ENCODE measurements at places on chromosomes 4 and X.
A peak's percentile ranks its signal among the peaks of the same experiment; 100 is the strongest.

GRCh38 chr4:80361329-80361900 is 25.9 kb downstream of the CFAP299 start:
- peak; percentile 28 for DNase-seq

DNA sequence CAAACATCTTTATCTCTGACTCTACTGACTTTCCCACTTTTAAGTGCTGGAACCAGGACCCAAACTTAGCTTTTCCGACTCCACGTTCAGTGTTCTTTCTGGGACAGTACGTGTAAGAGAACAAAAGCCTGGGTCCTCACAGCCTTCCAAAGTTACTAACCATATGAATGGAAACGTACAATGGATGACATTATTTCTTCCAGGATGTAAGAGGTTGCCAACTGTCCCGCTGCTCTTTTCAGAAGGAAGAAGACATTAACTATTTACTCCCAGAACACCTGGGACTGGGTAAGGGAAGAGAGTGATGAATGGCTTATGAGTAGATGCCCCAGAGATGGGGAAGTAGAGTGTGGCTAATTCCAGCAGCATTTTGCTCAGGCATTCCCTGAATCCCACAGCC is 114.7 kb downstream of the TRAPPC11 start:
- DNase-seq = no peak

DNA sequence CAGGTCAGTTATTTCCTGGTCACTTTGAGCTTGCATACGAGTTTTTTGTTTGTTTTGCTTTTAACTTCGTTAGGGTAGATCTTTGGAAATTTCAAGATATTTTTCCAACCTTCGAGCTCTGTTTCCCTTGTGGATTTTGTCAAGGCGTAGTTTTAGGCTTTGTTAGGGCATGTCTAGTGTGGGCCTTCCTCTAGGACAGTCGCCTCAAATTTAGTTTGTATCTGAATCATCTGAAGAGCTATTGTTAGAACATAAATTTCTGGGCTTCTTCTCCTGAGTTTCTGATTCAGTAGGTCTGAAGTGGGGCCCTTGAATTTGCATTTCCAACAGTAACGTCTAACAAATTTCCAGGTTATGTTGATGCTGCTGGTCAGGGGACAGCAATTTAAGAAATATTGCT is 48.8 kb upstream of the RBM47 start:
- no peak for DNase-seq

- DNase-seq = no peak
Measured at GRCh38 chr4:143626134-143626911, 74.2 kb downstream of the FREM3 start.

- DNase-seq = peak; percentile 47
Measured at GRCh38 chr4:39718366-39719323, 20.7 kb downstream of the UBE2K start.

Measured in activated CD4-positive, alpha-beta T cell treated with anti-CD3 and anti-CD28 coated beads, Interleukin-10, Interleukin-2, amounts not matched to agents 100 ng/mL and 50 ng/mL, durations not matched to agents 16 hours and 8 hours (primary cell).